ENCODE measurements at places on chromosomes 13 and 19.

GRCh38 chr19:2315818-2316353, 7.9 kb upstream of the LINGO3 start:
- DNase-seq, result no peak

GRCh38 chr13:22095794-22096193, 424.9 kb downstream of the FGF9 start:
- no peak for DNase-seq

GRCh38 chr13:40476175-40476958, 190.1 kb downstream of the FOXO1 start:
- no peak for DNase-seq

DNA sequence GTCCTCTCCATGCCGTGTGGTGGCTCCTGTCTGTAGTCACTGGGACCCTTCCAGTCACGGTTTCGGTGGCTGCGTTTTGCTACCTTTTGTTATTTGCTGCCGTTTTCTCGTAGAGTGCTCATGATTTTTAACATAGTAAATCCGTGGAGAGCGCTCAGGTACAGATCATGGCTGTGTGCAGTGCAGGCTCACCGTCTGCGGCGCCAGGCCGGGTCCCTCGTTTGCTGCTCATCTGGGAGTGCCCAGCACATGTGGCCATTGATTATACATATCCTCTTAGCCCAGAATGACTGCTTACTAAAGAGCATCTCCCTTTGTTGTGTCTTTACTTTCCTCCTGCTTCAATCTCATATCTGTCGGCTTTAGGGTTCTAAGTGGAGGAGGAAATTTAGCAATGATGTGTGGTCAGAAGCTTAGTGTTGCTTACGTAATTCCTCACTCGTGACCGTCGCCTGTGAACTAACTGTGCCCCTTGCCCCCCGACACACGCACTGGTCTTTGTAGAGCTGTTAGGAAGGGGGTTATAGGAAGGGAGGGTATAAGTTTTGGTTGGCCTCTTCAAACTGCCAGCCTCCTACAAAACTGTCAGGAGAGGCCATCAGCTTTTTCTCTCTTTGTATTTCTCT, 31.8 kb downstream of the TFDP1 start:
- DNase-seq, result no peak

DNA sequence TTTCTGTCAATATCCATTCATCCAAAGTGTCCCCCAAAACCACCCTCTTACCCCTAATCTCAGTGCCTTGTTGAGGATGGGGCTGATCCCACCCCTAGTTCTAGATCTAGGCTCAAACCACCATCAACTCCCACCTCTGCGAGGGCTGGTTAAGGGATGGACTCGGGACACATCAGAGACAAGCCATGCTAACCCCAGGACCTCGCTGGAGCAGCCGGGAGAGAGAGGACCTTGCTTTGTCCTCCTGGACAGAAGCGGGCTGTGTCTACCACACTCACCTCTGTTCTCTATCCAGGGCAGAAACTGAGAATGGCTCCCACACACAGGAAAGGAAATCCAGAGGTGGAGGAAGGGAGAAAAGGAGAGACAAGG, 90.8 kb upstream of the UQCRFS1 start:
- DNase-seq, result no peak

DNA sequence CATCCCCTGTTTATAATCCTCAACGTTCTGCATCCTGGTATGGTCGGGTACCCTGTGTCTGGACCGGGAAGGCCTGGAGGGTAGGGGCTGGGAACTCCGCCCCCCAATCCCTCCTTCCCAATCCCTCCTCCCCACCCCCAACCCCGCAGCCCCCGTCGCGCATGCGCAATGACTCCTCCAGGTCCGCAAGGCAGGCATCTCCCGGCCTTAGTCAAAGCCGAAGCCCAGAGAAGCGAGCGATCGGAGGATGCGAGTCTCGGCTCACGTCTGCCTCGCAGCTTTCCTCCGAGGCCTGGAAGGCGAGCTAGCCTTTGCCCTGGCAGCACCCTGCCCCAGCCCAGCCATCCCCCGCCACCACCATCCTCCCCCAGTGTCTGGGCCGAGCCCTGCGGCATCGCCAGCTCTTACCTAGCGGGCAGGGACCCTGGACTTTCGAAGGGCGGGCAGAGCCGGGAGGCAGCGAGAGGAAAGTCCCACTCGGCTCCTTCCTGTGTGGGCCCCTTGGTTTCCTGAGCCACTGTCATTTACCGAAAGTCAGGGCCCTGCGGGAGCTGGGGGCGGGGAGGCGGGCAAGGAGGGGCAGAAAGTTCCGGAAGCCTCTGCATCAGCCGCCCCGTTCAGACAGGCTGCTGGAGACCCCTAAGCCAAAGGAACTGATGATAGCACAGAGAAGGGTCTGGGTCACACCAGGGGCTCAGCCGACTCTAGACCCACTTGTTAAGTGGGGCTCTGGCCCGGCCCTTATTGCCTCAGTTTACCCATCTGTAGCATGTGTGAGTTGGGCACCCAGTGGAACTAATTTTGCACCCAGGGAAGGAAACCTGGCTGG, at the start of gene JAK3:
Gene JAK3 (minus strand): TSS at position 445 of the 829 bp plus-strand sequence. CDS start 3,565 bp downstream, outside the sequence.
- DNase-seq, result peak; percentile 75

DNA sequence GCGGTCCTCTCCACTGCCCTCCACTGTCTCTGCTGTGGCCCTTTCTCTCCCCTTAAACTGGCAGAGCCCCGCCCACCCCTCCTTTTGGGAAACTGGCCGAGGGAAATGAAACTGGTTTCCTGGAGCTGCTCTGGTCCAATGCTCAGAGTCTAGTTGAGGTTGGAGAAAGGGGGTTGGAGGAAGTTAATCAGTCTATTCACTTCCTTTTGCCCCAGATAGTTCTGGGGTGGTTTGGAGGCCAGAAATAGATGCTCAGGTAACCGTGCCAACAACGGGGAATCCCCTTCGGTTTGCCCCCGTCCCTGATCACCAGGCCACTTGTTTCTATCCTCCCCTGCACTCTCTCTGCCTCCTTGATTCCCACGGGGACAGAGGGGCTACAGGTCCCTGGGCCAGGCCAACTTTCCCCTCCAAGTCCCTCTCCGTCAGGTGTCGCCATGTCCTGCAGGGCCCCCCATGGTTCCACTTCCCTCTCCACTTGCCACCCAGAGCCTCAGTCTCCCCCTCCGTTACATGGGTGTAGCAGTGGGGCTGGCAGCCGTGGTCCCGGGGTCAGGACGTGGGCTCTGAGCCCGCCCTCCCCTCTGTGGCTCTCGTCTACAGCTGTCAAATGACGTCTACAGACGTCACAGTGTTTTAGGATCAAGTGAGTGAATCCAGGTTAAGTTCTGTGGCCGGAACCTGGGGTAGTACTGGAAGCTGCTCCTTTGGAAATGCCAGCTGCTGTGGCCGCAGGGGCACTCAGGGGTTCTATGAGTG, at the start of gene IL4I1:
Gene IL4I1 (minus strand): TSS at position 25 of the 759 bp plus-strand sequence. CDS start 727 bp downstream, outside the sequence.
- DNase-seq, result peak; percentile 38

DNA sequence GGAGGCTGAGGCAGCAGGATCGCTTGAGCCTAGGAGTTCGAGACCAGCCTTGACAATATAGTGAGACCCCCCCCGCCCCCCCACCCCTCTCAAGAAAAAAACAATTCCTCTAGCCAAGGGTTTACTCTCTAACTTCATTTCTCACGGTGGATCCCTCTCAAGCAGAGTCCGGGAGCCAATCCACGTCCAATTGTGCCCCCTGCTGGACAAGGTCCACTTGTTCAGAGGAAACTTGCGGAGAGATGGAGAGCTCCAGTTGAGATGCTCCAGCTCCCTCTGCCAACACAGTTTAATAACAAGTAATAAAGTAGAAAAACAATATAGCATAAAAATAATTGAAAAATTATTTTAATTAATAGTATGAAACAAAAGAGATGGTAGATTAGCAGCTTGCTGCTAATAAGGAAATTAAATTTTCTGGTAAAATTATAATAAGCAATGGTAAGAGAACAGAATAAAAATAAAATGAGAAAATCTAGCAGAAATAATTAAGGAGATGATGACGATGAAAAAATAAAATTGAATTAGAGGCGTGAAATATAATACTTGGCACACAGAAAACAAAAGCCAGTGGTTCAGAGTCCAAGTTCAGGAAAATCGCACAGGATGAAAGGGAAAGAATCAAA, 14.5 kb upstream of the SIGLEC14 start:
- DNase-seq, result peak; percentile 13

GRCh38 chr19:2591537-2592291, 110.8 kb downstream of the GNG7 start:
- no peak for DNase-seq

- DNase-seq, result no peak
Observed at GRCh38 chr19:27885359-27885758, 1327.6 kb downstream of the UQCRFS1 start.

DNA sequence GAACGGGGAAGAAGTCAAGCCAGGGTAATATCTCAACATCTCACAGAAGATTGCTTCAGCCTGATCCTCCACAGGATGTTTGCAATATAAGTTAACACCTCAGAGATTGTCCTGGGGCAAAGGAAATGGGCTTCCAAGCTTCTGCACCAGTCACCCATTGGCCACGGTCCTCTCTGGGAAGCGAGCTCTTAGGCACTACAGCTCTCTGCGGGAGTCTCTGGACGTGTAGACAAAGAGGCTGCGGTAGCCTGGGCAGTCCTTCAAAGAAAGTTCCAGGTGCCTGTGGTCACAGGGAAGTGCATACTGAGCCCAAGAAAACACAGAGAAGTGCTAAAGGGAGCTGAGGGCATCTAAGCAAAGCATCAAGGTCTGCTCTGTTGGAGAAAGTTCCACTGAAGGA, 805.7 kb downstream of the DIAPH3 start:
- no peak for DNase-seq

GRCh38 chr19:29098863-29099481, 114.0 kb downstream of the UQCRFS1 start:
- DNase-seq, result no peak

DNA sequence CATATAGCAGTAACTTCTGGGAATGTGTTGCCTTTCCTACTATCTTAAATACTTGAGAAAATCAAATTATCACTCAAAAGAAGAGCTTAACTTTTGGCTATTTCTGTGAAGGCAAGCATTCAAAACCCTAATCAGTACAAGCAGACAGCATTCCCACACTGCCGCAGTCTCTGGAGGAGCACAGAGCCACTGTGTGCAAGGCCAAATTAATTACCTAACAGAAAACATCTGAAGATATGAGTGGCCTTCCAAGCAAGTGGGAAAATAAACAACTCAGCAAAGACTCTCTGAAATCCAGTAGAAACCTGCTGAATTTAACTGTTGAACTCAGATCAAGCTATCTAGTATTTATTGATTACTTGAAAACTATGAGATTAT, 68.2 kb downstream of the COL4A1 start:
- DNase-seq, result no peak

- no peak for DNase-seq
Observed at GRCh38 chr13:37479916-37480315, 118.7 kb downstream of the POSTN start.

DNA sequence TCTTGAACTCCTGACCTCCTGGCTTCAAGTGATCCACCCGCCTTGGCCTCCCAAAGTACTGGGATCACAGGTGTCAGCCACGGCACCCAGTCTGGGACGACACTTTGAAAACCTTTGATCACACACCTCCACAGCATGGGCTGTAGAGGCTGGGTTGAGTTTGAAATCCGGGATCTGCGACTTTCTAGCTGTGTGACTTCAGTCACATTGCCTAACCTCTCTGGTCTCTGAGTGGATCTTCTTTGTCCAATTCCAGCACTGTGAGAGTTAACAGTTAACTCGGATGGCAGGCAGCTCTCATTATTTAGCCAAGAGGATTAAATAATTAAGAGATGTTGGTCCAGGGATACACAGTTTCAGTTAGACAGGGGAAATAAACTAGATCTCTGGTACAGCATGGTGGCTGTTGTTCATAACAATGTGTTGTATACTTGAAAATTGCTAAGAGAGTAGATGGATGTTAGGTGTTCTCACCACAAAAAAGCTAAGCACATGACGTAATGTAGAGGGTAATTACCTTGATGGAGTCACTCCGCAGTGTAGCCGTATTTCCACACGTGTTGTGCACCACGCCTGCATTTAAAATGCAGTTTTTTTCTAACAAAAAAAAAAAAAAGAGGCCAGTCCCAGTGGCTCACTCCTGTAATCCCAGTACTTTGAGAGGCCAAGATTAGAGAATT, 1.9 kb downstream of the GALP start:
- no peak for DNase-seq

GRCh38 chr13:80033286-80033685, 307.6 kb downstream of the SPRY2 start:
- no peak for DNase-seq

GRCh38 chr19:48966541-48967345, 1.6 kb downstream of the FTL start:
- DNase-seq, result no peak

DNA sequence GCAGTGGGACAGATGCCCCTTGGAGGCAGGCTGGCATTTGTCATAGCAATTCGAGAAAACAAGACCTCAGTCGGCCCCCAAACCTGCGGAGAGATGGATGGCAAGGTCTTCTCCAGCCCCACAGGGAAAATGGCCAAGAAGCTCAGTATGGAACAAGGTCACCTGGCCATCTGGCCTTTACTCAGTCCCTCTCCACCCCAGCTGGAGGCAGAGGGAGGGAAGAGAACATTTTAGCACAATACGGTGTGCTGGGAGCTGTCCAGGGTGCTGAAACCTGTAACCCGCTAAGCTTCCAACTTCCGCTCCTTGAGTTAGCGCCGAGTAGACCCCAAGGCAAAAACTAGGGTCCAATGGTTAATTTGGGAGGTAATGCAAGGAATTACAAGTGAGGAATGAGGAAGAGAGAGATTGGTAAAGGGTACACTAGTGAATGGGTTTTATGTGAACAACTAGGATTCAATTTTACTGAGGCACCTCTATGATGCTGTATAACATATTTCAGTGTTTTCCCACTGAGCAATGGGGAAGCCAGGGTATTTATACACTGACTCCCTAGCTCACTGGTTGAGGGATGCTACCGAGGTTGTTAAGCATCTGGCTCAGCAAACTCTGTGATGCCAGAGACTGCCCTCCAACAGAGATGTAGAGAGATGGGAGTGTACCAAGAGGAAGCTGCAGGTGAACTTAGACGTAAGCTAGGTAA, 64.3 kb downstream of the CACNA1A start:
- peak; percentile 4 for DNase-seq

All from activated CD4-positive, CD25-positive, alpha-beta regulatory T cell treated with anti-CD3 and anti-CD28 coated beads, Interleukin-2, amount 50 U/mL, for 16 hours (primary cell).